Omental fat pad (tissue), 4 donors: ENCODE measurements at places on chromosomes 5 and 9.

DNA sequence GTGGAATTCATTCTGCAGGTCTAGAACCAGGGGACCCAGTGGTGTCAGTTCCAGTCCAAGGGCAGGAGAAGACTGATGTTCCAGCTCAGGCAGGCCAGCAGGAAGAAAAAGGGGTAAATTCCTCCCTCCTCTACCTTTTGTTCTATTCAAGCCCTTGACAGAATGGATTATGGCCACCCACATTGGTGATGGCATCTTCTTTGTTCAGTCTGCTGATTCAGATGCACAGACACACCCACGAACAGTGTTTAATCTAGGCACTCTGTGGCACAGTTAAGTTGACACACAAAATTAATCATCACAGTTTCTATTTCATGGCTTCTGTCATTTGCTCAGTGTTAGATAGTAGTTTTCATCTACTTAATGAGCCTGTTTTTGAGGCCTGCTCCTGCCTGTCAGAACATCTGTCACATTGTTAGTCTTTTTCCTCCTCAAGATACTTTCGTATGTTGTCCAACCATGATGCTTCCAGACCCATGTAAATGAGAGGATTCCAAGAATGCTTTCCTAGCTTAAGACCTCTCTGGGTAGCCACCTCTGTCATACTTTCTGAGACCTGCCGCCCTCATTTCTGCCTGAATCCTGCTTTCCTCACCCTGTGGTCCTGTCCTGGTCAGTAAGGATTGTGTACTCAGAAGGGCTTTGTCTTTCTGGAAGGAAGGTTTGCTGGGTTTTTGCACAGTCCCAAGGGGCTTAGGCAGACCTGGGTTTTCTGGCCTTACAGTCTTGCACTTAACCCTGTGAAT, 72.5 kb downstream of the SPIN1 start:
- no peak for DNase-seq

GRCh38 chr9:111036429-111036789, 1.9 kb downstream of the LPAR1 start:
- DNase-seq = no peak

DNA sequence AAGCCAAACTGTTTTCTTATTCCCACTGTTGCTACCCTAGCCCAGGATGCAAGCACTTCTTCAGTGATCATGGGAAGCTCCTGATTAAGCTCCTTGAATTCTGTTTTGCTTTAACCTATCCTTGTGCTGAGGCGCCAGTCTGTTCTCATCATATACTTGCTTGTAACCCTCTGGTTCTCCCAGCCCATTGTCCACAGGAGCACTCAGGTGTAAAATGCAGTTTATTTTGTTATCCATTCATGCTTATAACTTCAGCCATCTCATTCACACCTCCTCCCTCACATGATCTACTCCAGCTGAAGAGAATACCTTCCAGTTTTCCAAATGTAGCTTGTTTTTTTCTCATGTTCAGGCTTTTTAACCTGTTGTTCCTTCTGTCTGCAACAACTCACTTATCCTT, 402.1 kb upstream of the BRINP1 start:
- no peak for DNase-seq

DNA sequence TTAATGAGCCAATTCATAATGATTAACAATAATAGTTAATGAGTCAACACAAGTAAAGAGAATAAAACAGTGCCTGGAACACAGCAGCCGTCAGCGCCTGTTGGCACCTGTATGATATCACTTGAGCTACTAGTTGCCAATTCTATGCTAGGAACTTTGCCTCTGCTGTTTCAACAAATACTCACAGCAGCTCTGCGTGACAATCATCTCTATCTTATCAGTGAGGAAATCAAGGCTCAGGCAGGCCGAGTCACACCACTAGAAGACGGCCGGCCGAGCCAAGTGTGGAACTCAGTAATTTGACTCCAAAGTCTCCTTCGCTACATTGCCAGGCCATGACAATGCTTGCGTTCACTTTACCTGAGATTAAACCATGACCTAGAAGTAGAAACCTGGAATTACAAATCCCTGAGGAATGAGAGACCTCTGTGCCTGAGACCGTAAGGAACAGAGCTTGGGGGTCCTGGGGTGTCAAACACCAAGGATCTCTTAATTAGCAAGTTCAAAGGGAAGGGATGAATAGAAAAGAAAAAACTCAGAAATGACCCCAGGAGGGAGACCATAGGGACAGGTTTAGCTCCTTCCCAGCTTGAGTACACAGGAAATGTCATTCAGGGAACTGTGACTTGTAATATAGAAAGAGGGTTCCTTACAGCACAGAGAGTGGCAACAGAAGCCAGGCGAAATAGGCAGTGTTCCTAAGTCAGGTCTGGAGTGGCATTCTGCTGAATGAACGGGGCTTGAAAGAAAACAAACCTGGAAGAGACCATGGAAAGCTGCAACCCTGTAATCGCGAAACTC, 109.1 kb downstream of the SUSD1 start:
- DNase-seq = no peak

DNA sequence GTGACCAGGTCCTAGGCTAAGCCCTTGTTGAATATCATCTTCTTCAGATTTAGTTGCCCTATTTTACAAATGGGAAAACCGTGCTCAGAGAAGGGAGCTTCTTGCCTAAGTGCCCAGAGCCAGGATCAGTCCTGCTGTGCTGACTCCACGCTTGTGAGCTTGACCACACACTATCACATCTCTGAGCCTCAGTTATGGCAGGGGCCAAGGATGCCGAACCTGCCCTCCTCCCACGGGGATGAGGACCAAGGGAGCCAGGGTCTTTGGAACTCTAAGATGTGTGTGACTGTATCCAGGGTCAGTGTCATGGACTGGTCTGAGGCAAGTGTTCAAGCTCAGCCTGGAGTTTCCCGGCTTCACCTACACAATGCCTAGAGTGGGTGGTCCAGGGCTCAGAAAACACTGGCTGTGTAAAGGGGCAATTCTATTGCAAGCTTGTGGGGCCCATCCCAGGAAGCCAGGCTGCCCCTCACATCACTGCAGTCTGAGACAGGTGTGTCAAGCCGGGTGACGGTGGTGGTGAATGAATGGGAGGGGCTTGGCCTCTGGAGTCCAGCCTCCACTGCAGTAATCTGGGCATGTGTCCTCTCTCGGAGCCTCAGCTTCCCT, 235.7 kb downstream of the PBX3 start:
- no peak for DNase-seq
